GM23338 (cell line): ENCODE measurements at places on chromosomes 7 and 10.

DNA sequence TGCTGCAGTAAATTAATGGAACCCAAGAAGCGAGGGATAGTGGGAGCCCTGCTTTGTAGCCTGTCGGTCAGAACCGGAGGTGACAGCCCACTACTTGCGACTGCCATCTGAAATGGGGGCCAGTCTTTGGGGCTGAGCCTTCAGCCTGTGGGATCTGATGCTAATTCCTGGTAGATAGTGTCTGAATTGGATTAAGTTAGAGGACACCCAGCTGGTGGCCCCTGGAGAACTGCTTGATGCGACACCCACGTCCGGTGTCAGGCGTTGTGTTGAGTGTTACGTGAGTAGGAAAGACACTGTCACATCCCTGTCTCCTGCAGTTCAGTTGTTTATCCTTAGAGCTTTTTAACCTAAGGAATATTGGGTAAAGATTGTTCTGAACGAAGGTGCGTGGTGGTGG is 5.0 kb downstream of the EIF3B start:
- no peak for DNase-seq

DNA sequence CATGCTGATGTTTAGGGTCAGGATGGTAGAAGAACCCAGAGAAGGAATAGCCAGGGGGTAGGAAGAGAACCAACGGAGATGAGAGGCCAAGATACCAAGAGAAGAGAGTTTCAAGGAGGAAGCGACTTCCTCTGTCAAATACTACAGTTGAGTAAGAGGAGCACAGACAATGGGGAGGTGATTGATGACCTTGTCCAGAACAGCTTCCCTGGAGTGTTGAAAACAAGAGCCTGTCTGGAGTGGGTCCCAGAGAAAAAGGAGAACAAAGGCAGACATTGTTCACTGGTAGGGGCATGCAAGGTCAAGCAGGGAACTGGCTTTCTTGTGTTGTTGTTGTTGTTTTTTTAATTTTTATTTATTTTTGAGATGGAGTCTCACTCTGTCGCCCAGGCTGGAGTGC is 9.6 kb upstream of the TRIM56 start:
- no peak for DNase-seq

GRCh38 chr10:2686691-2687090 is 380.7 kb upstream of the PFKP start:
- DNase-seq, result no peak

- DNase-seq, result no peak
Measured at GRCh38 chr10:99708428-99709012, 23.4 kb downstream of the COX15 start.

- no peak for DNase-seq
Measured at GRCh38 chr7:112064627-112065385, 141.4 kb downstream of the DOCK4 start.

DNA sequence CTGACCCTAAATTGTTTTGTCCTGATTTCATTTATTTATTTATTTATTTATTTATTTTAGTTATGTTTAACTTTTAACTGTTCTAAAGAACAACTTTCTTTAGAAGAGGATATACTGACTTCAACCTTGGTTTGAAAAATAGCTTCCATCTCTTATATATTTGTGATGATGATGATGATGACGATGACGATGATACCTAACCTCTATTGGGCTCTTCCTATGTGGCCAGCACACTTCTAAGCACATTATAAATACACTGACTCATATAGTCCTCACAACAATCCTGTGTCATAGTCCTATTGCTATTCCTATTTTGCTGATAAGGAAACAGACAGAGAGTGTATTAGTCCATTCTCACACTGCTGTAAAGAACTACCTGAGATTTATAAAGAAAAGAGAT is 162.9 kb upstream of the KIAA1217 start:
- no peak for DNase-seq
